ENCODE measurements at places on chromosomes 2 and 18.

DNA sequence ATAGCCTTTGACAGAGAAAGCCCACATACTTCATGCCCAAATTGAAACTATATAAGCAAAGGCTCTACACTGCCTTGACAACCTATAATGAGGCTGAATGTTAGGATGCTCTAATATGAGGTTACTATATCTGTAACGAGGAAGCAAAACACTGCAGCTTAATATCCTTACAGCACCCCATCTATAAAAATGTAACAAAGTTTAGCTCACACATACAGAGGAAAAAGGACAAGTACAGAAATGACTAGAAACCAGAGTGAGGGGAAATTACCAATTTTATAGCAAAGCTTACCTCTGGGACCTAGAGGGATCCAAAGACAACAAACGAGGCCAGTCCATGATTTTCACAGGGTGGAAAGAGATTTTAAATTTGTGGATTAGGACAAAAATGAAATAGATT, 138.5 kb downstream of the COL4A4 start:
- DNase-seq: no peak

DNA sequence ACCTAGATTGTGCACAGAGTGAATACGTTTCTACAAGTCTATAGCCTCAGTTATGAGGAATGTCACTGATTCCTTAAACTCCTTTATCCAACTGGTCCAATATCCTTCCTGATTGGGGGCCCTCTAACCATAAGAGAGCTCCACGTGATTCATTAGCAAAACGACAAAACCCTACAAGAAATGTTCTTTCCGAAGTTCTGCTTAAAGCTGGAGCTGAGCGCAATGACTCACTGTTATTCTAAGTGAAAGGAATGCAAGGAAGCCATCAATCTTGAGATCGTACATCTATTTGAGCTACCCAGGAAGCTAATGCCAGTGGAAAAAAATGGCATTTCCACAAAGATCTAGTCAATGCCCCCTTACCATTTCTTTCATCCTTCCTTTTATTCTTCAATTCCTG, 354.9 kb upstream of the CDH20 start:
- no peak for DNase-seq

- DNase-seq: no peak
Measured at GRCh38 chr2:213043566-213043965, 107.8 kb downstream of the IKZF2 start.

GRCh38 chr18:45738660-45739059, 14.7 kb downstream of the SLC14A1 start:
- no peak for DNase-seq

DNA sequence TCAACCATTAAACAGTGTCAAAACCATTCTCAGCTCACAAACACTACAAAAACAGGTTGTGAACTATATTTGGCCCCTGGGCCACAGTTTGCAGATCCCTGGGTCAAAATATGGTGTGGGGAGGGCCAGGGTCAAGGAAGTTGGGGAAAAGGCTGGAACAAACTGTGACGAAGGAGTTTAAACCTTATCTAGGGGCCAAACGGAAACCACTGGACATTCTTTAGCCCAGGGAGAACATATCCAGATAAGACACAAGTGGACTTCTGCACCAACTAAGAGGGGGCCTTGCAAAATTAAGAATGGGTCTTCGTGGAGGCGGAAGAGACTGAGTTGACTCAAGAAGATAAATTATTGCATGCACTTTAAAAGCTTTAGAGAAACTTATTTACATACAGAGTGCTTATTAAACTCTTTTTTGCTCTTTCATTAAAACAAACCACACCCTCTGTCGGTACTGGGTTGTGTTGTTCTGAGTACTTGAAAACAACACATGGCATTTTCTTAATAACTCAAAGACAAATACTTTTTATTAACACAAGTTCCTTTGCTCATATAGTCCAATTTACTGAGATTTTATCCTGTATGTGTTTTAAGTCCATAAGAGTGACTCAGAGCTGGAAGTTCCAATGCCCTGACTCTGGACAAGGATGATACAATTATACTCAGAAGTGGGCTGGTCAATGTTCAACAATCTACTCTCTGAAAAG, 5.3 kb upstream of the ASAP2 start:
- no peak for DNase-seq

DNA sequence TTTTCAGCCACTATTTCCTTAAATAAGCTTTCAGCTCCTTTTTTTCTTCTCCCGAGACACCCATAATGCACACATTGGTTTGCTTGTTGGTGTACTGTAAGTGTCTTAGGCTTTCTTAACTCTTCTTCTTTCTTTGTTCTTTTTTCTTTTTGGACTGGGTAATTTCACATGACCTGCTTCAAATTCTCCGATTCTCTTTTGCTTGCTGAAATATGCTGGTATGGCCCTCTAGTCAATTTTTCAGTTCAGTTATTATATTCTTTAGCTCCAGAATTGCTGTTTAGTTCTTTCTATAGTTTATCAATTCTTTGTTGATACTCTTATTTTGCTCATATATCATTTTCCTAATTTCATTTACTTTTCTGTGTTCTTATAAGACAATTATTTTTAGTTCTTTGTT, 15.3 kb downstream of the FASTKD2 start:
- no peak for DNase-seq

- DNase-seq: no peak
Measured at GRCh38 chr2:174353004-174353403, 18.2 kb downstream of the SP9 start.

DNA sequence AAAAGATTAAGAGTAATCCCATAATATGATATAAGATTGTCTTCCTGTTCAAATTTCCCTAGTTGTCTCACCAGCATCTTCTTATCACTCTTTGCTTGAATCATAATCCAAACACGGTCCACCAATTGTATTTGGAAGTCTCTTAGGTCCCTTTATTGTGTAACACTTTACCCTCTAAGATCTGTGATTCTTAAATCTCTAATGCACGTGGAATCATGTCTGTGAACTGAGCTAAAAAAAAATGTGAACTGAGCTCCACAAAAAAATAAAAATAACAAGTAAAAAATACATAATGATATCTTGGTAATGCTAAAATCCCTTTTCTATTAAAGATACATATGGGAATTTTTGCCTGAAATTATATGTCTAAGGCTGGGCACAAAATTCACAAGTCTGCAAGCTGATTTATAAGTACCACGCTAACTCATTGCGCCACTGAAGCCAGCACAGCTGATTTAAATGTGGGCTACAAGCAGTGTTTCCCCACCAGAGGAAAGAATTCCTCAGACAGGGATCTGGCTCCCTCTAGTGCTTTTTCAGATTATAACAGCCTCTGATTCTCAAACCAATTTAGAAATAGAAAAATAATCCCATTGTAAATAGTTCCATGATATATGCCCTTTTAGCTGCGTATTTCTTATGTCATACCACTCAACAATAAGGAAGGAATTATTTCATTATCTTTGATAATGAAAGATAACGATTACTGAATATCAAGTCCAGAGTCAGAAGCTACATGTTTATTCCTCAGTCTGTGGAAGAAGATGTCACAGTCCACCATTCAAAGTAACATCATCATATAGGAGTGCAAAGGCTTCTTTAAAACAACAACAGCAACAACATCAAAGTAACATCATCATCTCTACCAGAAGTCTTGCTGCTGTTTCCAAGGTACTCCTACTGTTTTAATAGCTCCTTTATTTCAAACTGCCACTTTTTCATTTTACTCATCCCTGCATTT, 22.9 kb downstream of the RBM43 start:
- DNase-seq: peak; percentile 13

GRCh38 chr2:26692279-26692896, at the start of gene KCNK3:
KCNK3 (plus strand) TSS chr2:26692722; CDS start chr2:26692876, 154 bp downstream.
- DNase-seq: peak; percentile 59

- DNase-seq: no peak
Measured at GRCh38 chr18:38397094-38397493, 831.5 kb upstream of the CELF4 start.

DNA sequence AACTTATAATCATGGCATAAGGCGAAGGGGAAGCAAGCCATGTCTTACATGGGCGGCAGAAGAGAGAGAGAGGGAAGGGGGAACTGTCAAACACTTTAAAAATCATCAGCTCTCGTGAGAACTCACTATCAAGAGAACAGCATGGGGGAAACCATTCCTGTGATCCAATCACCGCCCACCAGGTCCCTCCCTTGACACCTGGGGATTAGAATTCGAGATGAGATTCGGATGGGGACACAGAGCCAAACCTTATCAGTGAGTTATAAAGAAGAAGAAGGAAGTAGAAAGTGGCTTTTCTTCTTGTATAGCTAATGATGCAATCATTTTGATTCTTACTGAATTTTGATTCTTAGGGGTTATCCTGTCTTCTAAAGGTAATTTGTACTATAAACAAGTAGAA, 51.4 kb downstream of the SMCHD1 start:
- DNase-seq: no peak

GRCh38 chr18:32840962-32841361, 68.1 kb upstream of the KLHL14 start:
- DNase-seq: no peak

- no peak for DNase-seq
Measured at GRCh38 chr18:48640566-48641270, 101.9 kb downstream of the CTIF start.

- no peak for DNase-seq
Measured at GRCh38 chr18:56309104-56309503, 329.3 kb downstream of the TXNL1 start.

- DNase-seq: no peak
Measured at GRCh38 chr2:2159336-2159735, 171.7 kb downstream of the MYT1L start.

GRCh38 chr2:5372141-5372540, 320.0 kb upstream of the SOX11 start:
- DNase-seq: no peak

DNA sequence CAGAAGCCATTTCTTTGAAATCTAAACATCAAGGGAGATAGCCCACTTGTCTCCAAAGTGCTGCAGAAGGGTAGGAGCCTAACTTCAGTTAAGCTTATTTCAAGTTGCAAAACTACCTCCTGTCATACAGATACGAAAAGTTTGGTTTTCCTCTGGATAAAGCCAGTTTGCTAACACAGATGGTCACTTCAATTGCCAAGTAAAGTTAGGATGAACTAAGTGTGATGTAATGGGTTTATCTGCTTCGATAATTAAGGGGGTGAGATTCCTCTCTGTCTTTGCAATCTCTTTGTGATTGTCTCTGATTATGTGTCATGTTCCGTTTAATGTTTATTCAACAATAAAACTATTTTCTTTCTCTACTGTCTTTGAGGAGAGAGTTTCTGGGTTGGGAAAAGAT, 156.4 kb downstream of the SLC39A10 start:
- no peak for DNase-seq

DNA sequence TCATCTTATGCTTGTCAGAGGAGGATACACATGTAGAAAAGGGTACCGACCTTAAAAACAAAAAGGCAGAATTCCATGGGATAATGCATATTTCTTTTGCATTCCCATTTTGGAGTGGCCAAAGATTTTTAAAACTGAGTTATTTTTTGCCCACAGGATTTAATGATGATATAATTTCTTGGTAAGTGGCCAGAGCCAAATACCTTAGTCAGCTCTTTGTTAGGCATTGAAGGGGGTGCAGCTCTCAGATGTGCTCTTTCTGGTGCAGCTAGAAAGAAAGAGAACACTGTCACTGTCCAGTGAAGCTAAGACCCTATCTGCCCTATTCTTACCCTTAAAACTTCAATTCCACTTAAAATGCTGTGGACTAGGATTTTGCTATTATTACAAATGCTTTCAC, 10.8 kb downstream of the COQ10B start:
- DNase-seq: no peak

GRCh38 chr2:161745866-161746614, 121.8 kb downstream of the SLC4A10 start:
- no peak for DNase-seq

- peak; percentile 87 for DNase-seq
Measured at GRCh38 chr2:38535744-38536506, 66.8 kb downstream of the HNRNPLL start.

DNA sequence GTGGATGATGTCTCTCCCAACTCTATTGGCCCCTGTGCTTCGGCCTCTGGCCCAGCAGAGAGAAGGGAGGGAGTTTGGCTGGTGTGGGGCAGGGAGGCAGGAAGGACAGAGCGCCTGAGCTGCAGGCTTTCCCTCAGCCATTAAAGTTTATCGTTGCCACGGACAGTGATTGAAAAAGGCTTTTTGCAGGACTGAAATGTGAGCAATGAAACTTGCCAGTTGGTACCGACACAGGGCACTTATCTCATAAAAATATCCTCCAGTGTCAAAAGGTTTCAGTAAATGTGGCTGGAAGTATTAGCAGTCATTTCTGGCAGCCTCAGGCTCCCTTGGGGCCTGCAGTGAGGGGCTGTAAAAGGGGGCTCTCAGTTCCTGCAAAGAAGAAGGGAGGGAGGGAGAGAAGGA, 169.2 kb downstream of the GLI2 start:
- no peak for DNase-seq

GRCh38 chr2:98037666-98038336, 42.1 kb upstream of the TMEM131 start:
- DNase-seq: no peak

GRCh38 chr2:234231460-234231859, 181.0 kb downstream of the SPP2 start:
- no peak for DNase-seq

DNA sequence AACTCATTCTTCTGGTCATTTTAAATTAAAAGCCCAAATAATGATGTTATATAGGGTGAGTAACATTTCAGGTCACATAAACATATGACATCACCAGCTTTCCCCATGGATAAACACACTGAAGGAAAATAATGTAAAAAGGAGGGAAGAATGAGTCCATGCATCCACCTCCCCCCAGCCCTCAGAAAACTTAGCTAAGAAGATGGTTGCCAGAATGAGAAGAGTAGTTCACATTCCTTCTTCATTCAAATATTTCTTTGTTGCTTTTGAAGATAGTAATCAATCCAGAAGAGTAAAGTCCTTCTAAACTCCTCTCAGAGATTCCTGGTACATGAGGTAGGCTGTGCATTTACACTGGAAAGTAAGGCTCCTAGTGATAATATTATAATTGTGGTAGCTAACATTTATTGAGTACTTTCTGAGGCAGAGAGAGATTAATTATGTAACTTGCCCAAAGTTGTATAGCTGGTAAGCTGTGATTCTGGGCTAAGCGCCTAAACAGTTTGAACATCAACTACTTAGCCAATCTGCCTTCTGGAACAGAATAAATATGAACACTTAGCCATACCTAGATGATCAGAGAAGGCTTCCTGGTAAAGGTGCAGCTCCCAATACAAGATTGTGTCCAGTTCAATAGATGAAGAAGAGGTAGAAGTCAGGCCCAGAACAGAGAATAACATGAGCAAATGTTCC, 256.7 kb upstream of the FN1 start:
- DNase-seq: no peak

GRCh38 chr2:136128366-136128765, 10.4 kb upstream of the CXCR4 start:
- DNase-seq: no peak
